T-helper 9 cell (primary cell): ENCODE measurements at places on chromosomes 11 and 22.

DNA sequence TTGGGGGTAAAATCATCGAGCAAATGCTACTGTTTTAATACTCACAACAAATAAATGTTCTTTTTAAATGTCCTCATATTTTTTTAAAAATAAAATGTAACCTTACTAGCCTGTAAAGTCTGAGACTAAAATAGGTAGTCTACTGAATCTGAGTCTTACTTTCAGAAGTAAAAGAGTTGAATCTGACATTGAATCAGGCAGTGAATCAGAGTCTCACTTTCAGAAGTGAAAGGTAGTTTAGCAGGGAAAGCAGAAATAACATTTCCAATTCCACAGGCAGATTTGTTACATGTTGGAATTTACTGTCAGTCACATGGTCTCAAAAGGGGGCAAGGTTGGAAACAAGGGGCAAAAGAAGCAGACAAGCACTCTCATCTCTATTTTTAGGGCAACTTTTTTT, 143.0 kb downstream of the ELP4 start:
- DNase-seq, result no peak

DNA sequence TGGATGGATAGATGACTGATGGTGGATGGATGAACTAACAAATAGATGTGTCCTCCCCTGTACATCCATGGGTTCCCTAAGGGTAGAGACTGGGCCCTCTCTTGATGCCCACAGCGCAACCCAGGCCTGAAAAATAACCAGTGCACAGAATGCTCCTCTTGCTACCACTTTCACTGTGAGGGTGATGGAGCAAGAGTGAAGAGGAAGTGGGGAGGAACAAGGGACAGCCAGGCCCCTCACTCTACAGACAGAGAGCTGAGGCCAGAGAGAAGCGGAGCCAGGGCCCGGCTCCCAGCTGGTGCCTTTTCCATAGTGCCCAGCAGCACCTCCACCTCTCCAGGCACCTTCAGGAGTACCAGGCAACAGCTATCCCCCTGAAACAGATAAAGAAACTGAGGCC, 67.7 kb downstream of the THAP12 start:
- no peak for DNase-seq

- DNase-seq, result no peak
Observed at GRCh38 chr11:134656861-134657540, 245.0 kb upstream of the B3GAT1 start.

DNA sequence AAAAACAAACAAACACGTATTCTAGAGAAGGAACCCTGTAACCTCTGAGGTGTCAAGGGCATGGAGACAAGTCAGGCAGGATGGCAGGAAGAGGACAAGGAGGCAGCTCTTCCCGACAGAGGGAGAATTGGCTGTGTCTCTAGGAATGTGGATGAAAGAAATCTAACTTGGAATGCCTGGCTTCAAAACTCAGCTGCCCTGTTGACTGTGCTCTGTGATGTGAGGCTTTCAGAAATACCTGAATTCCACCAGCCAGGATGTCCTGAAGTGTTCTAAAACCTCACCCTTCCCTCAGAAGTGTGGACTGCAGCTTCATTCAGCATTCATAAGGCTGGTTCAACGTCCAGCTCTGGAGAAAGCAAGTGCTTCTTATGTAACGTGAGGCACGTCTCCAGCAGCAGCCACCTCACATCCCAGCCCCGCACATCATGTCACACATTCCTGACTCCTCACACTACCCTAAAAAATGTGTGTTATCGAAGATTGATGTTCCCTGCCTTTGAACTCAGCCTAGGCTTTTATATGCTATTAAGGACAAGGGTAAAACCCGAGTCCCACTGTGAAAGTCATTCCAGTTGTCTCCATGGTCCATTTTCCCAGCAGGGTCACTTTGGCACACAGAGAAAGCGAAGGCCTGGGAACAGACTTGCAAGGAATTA, 398.9 kb downstream of the ETS1 start:
- DNase-seq, result no peak

GRCh38 chr11:88337181-88337986, at the start of gene CTSC:
CTSC (minus strand) TSS chr11:88337736; CDS start chr11:88337672, 64 bp downstream.
- peak; percentile 84 for DNase-seq

DNA sequence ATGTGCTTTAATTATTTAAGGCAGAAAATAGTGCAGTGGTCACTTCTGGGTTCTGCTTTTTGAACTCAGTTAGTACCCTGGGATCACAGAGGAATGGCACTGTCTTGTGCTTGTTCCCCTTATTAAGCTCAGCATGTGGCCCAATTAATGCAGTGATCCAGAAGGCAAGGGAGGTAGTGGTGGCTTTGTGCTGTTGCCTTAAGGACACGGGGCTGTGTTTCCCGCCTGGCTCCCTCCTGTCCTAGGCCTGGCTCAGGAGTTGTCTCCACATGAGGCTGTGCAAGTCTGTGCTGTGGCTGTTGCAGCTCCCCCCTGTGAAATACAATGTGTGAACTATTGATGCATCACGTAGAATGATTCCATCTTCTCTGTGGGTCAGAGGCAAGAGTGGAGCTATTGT, 49.2 kb upstream of the CABP7 start:
- no peak for DNase-seq

DNA sequence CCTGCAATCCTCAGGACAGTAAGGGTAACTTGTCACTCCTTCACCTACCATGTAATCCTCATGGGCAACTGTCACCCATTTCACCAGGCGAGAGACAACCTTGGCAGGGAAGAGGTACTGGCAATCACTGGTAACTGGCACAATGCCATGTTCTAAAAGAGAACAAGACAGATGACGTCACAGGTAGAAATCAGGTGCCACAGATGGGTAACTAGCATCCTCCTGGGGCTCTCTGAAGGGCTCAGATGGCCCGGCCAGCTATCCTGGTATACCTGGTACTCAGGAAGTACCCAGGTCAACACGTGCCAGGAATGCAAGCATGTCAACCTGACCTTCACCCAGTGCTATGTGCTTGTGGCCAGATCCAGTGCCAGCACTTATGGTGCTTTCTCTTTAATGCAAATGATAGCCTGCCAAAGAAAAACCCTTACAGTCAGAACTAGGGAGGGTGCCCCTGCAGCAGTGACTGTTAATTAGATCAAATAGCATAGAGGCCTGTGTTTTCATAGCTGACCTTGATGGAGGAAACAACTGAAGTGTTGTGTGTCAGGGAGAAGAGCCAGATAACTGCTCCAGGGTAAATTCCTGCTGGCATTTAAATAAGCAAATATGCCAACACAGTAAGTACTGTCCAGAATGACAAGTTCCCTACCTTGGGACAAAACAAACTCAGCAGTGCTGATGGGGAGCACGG, 36.2 kb downstream of the THOC5 start:
- no peak for DNase-seq

- no peak for DNase-seq
Observed at GRCh38 chr11:48041877-48042695, 61.7 kb downstream of the PTPRJ start.

DNA sequence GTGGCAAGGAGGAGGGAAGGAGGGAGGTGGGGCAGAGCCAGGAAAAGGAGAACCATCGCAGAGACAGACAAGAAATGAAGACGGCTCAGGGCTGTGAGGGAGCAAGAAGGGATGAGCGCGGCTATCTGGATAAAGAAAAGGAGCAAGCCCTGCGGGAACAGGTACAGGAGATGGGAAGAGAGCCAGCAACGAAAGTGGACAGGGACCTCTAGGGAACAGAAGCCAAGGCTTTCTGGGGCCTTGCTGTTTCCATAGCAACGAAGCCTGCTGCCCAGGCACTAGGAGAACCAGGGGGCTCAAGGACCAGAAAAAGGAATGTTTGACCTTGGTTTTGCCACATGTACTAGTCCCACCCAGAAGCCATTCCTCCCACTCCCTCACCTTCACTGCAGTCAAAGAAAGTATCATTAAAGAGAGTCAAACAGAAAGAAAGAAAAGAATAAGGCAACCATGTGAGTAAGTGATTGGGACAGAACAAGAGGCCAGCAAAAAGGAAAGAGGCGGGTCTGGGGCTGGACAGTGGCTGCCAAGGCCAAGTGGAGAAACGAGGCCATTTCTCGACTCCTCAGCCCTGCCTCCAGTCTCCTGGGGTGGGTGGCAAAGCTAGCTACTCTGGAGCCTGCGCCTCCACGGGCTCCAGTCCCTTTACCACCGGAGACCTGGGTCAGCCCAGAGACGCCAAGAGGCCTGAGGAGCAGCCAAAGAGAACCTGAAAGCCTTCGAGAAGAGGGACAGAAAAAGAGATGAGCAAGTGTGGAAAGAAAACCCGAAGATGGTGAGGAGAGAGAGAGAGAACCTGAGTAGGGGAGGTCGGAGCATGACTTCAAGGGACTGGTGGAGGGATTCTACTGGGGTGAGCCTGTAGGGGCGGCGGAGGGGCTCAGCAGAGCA, 35.1 kb downstream of the NRXN2 start:
- DNase-seq, result no peak

DNA sequence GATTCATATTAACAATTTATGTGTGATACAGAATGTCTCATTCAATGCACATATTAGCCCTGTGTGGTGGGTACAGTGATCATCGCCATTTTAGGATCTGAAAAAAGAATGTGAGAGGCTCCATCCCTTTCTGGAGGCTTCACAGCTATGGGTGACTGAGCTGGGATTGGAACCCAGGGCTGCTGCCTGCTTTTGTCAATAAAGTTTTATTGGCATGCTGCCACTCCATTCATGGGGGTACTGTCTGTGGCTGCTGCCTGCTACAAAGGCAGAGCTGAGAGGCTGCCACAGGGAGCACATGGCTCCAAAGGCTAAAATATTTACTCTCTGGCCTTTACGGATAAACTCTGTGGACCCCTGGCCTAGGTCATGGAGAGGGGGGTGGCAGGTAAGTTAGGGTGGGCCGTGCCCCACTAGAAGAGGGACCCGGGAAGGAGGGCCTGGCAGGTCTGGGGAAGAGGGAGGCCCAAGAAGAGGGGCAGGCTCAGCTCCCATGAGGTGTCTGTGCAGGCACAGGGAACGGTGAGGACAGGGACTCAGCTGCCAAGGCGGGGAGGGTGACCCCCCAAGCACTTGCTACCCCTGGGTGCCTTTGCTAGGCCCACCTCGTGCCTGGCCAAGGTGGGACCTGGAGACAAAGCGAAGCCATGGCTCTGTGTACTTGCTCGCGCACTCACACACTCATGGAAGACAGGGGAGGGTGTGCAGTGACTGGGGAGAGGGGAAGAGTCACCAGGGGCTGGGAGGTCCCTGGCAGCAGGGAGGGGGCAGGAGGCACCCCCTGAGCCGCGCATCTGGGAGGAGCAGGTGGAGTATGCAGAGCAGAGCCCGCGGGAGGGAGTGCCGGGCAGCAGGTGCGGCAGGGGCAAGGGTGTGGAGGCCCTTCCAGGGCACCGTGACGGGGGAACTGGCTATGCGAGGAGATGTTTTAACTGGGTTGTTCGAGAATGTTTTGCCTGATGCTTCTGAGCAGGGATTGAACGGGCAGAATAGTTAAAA, 335.3 kb downstream of the CTTN start:
- no peak for DNase-seq

DNA sequence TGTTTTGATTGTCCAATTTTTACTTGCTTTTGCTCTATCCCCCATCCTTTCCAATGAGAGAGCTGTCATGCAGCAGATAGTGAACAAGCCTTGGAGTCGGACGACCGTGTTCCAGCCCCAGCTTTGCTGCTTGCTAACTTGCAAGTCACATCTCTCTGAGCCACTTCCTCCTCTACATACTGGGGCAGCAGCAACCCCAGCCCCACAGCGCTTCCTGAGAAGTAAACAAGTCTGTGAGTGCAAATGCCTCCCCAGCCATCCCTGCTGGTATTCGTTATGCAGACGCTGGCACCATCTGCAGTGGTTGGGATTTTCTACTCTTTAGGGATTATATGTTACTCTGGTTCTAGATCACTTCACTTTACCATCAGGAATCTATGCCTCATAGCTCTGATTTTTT, 35.0 kb downstream of the TPBGL start:
- DNase-seq, result peak; percentile 50

DNA sequence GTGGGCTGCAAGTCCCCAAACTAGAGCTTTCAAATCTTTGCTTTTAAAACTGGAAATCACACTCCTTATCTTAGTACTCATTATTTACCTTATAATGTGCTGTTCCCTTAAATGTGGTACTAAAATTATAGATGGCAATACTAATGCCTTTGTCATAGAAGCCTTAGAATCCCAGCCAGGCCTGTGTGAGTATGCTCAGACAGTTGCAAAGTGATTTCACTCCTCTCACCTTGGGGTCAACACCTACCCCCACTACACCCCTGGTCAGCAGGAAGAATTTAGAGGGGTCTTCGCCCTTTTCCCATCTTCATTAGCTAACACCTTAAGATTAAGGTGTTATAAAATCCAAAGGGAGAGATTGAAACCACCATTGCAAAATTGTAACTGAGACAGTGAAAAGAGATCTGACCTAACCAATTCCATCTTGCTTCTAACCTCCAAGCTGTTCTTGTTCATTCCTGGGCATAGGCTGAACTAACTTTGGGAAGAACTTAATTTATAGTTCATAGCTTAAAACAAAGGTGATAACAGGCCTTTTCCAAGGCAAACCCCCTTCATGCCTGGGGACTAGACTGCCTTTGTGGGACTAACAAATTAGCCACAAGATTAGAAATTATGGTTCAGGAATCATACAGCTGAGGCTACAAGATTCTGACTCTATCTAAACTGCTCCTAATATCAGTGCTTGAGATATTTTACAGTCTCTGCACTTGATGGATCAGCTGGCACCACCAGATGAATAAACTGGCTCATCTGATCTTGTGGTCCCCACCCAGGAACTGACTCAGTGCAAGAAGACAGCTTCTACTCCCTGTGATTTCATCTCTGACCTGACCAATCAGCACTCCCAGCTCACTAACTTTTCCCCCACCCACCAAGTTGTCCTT, 10.4 kb upstream of the MRPL17 start:
- peak; percentile 23 for DNase-seq

- DNase-seq, result no peak
Observed at GRCh38 chr11:113110046-113110445, 148.8 kb downstream of the NCAM1 start.

- DNase-seq, result no peak
Observed at GRCh38 chr11:8260202-8260966, 3.3 kb downstream of the LMO1 start.

GRCh38 chr11:17449158-17449557, 27.5 kb downstream of the ABCC8 start:
- DNase-seq, result no peak

- DNase-seq, result no peak
Observed at GRCh38 chr11:76314741-76315090, 66.2 kb downstream of the THAP12 start.

GRCh38 chr11:34278693-34279297, 79.0 kb downstream of the ABTB2 start:
- no peak for DNase-seq

- DNase-seq, result no peak
Observed at GRCh38 chr22:19818324-19819207, 36.1 kb downstream of the GNB1L start.

GRCh38 chr11:60459345-60459744, 3.7 kb downstream of the MS4A1 start:
- DNase-seq, result no peak

DNA sequence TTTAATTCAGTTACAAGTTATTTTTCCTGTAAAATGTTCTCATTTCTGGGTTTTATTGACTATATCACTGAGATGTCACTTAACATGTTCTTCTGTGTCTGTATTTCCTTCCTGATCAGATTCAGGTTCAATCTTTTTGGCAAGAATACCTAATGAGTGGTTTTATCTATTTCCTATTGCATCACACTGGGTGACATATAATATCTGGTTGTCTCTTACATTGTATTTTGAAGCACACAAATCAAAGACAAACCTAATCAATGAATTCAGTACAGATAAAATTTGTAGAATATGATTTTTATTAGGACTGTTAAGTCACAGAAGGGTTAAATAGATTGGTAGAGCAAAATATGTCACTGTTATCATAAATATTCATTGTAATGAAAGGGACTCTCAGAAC, 60.4 kb downstream of the BCL2L13 start:
- no peak for DNase-seq

- DNase-seq, result no peak
Observed at GRCh38 chr11:36192425-36193289, 96.6 kb downstream of the COMMD9 start.

- no peak for DNase-seq
Observed at GRCh38 chr11:45683271-45684058, 18.0 kb upstream of the CHST1 start.
